ENCODE measurements at places on chromosomes 12 and 14.

GRCh38 chr14:26687301-26687837 lies 89.5 kb upstream of the NOVA1 start:
- DNase-seq: no peak

- DNase-seq: no peak
Measured at GRCh38 chr12:109997393-109997792, 1.2 kb upstream of the GIT2 start.

DNA sequence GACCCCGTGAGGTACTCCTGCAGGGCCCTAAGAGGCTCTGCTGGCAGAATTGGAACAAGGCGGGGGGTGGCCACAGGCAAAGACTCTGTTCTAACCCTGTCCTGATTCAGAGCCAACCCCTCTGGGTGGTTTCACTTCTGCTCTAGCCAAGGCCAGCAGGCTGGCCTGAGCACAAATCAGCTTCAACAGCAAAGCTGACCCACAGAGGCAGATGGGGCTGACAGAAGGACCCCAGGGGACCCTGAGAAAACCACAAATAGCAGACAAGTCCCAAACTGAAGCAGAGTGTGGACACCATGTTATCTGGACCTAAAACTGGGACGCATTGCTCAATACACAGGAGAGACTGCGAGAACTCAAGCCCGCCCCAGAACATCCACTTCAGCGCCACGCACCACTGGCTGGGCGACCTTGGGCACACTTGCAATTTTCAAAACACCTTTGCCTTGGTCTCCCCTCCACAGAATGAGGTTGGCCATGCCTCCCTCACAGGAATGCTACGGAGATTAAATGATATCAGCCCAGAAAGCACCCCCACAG lies 76.4 kb upstream of the DICER1 start:
- DNase-seq: no peak

GRCh38 chr12:77601069-77601468 lies 229.6 kb upstream of the NAV3 start:
- no peak for DNase-seq

GRCh38 chr12:5969974-5970690 lies 25.1 kb upstream of the ANO2 start:
- DNase-seq: no peak

GRCh38 chr12:122123761-122124145 lies 45.2 kb downstream of the MLXIP start:
- no peak for DNase-seq

DNA sequence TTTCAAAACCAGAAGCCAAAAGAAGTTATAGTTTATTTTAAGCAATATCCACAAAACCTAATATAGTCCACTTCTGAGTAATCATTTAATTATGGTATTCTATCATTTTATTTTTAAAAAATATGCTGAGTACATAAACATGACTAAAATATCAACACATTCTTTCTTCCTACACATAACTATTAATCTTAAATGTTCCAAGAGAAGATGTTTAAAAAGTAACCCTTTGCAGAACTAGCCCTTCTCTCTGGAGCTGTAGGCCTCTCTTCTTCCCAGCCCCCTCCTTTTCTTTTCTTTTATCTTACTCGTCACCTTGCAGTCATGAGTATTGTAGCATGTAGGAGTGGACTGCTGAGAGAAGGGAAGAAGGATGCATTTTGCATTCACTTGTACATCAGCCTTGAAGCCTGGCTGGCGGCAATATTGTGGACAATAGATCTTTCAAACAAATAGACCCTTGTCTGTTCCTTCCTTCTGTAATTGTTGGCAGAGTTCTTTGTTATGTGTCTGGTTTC lies 941.9 kb downstream of the NRXN3 start:
- DNase-seq: no peak

- no peak for DNase-seq
Measured at GRCh38 chr12:66438601-66439000, 136.3 kb downstream of the HELB start.

DNA sequence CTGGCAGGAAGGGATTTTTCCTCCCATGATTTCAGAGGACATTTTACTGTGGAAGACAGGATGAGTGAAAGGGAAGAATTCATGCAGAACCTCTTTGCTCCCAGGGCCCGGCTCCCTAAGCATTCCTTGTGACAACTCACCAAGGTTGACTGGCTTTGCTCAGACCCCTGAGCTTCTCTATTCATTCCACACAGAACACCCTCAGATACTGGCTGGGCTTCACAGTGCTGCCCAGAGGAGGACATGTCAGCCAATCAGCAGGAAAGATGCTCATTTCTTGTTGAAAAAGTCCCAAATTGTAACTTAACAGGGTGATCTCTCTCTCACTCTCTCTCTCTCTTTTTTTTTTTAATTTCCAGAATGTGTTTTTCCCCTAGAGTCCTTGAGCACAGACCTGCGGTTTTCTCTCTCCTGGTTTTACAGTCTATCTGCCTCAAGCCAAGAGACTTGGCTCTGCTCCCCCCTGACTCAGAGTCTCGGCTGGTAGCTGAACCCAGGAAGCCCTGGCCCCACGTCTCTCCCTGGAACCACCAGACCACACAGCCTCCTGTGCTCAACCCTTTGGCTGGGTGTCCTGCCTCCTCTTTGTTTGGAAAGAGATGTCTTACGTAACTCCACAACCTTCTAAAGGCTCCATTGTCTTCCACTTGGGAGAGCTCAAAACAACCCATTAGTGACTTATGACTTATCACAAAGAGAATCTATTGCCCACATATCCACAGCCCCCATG lies 43.9 kb downstream of the SSPN start:
- no peak for DNase-seq

GRCh38 chr12:27554421-27555186 lies 30.6 kb downstream of the PPFIBP1 start:
- DNase-seq: no peak

DNA sequence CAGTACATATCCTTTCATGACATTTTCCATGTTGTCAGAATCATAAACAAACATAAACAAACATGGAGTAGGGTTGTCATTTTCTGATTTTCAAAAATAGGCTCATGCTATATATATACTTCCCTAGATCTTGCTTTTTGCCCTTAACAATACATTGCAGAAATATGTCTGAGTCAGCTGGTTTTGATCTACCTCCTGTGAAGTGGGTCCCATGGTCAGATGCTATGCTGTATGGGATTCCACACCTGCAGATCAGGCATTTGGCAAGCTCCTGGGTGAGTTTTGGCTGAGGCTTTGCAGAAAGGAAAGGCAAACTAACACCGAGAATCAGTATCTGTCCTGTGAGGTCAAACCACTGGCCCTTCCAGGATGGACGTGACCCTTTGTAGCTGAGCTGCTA lies 183.0 kb upstream of the ARID2 start:
- no peak for DNase-seq

DNA sequence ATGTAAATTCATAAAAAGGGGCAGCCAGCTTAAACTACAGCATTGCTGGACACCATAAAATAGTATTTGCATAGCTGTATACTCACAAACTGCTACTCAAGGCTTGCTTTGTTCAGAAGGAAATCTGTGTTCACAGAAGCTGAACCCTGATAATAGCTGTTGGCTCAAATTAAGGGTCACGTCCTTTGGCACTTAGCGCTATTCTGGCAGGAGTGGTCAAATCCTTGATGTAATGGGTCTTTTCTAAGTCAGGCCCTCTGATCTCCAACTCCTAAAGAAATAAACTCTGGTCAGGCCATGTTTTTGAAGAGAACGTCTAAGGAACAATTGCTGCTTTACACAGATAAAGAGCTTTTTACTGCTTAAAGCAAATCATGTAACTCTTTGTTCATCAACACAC lies 12.8 kb upstream of the PSMA6 start:
- no peak for DNase-seq

GRCh38 chr14:105064001-105064400 lies 1.2 kb downstream of the GPR132 start:
- no peak for DNase-seq

Data from stimulated activated CD8-positive, alpha-beta memory T cell treated with anti-CD3 and anti-CD28 coated beads, Interleukin-7, amount 100 ng/mL, for 48 hours (primary cell).